ENCODE measurements at places on chromosomes 12 and 14. TPM values are rescaled to one million over a fixed set of nuclear protein-coding genes. Genes with fewer than 3 reads are reported as not detected.

NYNRIN gene
- 0.06 TPM for total RNA-seq

BDKRB2 gene
- total RNA-seq, result not detected

DEGS2 gene
- 0.23 TPM for total RNA-seq

RAD52 gene
- total RNA-seq, result 14.6 TPM

SERPINA1 gene
- 0.27 TPM for total RNA-seq

TBC1D30 gene
- total RNA-seq, result 1.9 TPM

CMKLR1 gene
- total RNA-seq, result not detected

Measured in activated CD8-positive, alpha-beta memory T cell treated with anti-CD3 and anti-CD28 coated beads for 36 hours (primary cell).